NCI-H187 treated with DMSO at 0.1 percent for 48 hours (cell line): ENCODE measurements at places on chromosomes 12 and 14.

GRCh38 chr12:64747695-64748094, 11.5 kb downstream of the GNS start:
- DNase-seq, result no peak

DNA sequence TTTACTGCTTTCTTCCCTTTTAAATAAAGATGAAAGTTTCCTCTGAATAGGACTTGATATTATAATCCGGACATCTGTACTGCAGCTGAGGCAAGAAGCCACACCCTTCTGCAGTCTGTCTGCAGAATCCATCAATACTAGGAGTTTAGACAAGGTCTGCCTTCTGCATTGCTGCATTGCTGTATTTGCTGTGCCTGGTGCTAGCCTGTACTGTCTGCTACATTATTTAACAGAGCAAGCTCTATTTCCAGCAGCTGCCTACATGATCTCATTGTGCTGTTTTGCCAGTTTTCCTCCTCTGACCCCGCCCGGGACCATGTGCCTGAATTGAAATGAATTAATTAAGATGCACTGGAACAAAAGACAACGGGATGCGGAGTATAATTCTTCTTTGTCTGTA, 1.7 kb downstream of the TUBA1A start:
- peak; percentile 32 for DNase-seq

GRCh38 chr14:79786522-79786921, 424.8 kb downstream of the DIO2 start:
- DNase-seq, result no peak

GRCh38 chr14:43706900-43707299, 800.2 kb downstream of the FSCB start:
- no peak for DNase-seq

GRCh38 chr12:30792648-30793499, 38.1 kb upstream of the CAPRIN2 start:
- no peak for DNase-seq

DNA sequence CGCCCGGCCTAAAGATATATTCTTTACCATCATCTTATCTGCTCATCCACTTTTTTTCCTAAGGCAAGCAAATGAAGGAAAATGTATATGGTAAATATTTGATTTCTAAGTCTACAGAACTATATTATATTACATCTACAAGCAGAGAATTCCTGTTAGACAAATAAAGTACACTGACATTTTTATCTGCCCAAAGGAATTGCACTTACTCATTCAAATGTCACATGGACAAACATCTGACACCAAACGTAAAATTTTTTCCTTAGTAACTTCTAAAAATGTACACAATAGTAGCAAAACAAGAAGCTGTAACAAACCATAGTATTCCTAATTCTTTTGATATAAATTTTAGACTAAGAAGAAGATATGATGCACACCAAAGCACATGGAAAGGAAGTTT, 51.0 kb downstream of the SPPL3 start:
- no peak for DNase-seq

GRCh38 chr12:388541-389141, 479 bp downstream of the KDM5A start:
- DNase-seq, result no peak

DNA sequence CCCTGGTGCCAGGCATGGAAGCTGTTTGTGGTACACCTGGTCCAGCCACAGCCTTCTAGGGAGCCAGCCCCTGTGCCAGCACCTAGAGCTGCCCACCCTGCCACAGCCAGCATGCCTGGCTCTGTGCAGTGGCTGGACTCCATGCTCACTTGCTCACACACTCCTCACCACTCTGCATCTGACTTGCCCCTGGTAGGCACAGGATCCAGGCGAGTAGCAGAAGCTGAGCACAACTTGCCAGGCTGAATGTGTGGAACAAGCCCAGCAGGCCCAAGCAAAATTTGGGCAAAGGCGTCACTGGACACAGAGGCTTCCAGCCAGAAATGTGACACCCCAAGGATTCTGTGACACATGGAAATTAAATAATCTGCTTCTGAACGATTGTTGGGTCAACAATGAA, 106.7 kb downstream of the MYF5 start:
- no peak for DNase-seq

- DNase-seq, result peak; percentile 74
These were observed 106.2 kb upstream of the NAV3 start for GRCh38 chr12:77724367-77724957.

- no peak for DNase-seq
These were observed 406.5 kb upstream of the RGS6 start for GRCh38 chr14:71525663-71526221.

DNA sequence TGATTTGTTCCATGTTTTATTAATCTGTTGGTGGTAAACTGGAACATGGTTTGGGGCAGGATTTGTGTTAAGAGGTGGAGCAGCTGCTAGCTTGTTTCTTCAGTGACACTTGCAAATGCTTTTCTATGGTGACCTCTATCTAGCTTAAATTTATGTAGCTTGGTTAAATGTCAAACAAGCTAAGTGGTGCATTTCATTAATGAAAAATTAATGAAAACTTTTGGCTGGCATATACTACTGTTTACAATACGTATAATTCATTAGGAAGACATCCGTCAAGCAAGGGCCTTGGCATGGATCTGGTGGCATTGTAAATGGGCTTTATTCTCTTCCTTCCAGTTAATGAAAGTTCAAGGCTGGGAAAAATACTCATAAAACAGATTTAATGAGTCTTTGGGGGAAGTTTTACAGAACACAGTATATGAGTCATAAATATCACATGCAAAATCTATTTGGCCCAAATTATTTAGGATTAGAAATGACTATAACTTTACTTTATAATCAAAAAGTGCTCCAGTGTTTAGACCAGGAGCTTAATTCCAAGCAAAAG, 807.7 kb upstream of the SEL1L start:
- no peak for DNase-seq

- no peak for DNase-seq
These were observed 5.9 kb downstream of the CLEC4D start for GRCh38 chr12:8519171-8519570.

DNA sequence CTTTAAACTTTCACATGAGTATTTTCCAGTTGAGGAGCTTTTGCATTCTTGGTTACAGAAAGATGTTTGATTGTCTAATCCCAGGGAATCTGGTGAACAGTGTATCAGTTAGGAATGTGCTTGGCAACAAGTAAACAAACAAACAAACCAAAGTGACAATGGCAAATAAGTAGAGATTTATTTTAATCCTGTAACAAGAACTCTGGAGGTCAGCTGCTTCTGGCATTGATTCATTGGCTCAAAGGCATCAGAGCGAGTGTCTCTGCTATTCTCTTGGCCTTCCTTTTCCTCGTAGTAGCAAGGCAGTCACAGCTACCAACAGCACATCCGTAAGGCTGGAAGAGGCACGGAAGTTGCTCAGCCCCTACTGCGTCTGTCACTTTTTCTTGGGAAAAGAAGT, 37.2 kb downstream of the CRADD start:
- no peak for DNase-seq

- no peak for DNase-seq
These were observed 507.4 kb downstream of the ETNK1 start for GRCh38 chr12:23132357-23132756.

DNA sequence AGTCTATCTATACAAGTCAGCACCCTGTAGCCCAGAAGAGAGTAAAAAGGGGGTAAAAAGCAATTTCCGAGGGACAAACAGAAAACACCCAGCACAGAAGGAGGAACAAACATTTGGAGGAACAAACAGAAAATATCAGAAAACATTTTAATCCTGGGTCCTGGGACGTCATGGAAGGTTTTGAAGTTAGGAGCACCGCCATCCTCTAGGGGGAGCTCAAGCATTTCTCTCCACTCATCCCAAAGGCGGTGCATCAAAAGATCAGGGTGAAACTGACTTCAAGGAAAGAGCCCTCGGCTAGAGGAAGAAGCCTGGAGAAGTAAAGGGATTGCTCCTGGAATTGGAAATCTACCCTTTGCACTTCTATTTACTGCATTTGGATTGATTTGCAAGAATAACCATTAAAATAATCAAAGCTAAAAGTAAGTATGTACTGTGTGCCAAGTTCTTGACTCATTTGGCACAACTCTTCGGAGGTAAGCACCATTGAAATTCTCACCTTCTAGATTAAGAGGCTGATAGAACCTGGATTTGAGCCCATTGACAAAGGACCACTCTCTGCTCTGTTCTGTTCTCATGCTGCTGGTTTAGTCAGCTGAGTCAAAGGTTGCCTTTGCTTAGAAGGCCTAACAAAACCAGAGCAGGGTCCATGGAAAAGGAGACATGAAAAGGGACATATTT, 17.2 kb upstream of the POC1B start:
- peak; percentile 58 for DNase-seq

DNA sequence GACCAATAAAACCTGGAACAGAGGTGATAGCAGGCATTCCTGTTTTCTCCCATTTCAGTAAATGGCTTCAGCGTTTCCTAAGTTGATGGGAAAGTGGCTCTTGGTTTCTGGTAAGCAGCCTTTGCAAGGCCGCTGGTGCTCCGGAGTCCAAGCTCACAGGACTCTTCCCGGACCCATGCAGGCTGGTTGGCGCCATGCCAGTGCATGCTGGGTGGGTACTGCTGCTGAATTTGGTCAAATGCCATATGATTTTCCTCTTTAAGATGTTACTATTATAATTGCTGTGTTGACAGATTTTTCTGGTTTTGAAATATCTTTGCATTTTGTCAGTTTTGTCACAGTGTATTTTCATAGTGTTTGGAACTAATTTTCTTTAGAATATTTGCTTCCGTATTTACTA, 27.7 kb downstream of the PPP2R5C start:
- no peak for DNase-seq

DNA sequence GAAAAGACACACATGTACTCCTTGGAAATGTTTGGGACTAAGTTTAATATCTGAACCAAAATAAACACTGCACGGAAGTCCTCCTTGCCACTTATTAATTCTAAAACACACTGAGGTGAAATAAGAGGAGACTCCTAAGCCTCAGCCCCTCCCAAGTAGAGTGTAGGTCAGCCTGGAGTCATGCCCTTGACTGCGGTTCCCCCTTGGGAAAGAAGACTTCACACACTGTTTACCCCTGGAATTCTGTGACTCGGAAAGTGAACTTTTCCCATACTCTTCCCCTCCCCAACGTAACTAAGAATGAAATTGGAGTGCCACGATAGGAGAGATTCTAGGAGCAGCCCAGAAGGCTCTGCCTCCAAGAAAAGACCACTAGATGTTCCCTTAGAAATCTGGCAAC, 8.6 kb upstream of the TFCP2 start:
- DNase-seq, result no peak

GRCh38 chr14:105885561-105886320, 359.4 kb downstream of the TMEM121 start:
- DNase-seq, result no peak

GRCh38 chr14:99241325-99242010, 30.5 kb downstream of the BCL11B start:
- no peak for DNase-seq

- no peak for DNase-seq
These were observed 444.1 kb downstream of the RAD51B start for GRCh38 chr14:68263563-68264259.

DNA sequence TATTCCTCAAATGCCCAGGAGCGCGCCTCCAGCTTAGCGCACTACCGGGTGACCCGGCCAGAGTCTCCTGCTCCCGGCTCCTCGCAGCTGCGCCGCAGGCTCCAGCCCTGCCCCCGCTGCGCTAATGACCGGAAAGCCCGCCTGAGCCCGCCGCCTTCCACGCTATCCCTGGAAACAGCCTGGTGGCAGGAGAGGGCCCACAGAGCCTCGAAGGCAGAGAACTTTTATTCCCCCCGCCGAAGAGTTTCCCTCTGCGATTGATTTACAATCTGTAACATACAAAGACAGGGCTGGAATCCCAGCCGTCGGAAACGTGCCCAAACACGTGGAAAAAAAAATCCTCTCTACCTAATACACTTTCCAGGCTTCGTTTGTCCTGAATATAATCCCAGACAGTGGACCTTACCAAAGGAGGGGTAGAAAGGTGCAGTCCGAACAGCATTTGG, 1.5 kb downstream of the COL2A1 start:
- no peak for DNase-seq

- no peak for DNase-seq
These were observed 543.9 kb upstream of the LRFN5 start for GRCh38 chr14:41062826-41063225.

DNA sequence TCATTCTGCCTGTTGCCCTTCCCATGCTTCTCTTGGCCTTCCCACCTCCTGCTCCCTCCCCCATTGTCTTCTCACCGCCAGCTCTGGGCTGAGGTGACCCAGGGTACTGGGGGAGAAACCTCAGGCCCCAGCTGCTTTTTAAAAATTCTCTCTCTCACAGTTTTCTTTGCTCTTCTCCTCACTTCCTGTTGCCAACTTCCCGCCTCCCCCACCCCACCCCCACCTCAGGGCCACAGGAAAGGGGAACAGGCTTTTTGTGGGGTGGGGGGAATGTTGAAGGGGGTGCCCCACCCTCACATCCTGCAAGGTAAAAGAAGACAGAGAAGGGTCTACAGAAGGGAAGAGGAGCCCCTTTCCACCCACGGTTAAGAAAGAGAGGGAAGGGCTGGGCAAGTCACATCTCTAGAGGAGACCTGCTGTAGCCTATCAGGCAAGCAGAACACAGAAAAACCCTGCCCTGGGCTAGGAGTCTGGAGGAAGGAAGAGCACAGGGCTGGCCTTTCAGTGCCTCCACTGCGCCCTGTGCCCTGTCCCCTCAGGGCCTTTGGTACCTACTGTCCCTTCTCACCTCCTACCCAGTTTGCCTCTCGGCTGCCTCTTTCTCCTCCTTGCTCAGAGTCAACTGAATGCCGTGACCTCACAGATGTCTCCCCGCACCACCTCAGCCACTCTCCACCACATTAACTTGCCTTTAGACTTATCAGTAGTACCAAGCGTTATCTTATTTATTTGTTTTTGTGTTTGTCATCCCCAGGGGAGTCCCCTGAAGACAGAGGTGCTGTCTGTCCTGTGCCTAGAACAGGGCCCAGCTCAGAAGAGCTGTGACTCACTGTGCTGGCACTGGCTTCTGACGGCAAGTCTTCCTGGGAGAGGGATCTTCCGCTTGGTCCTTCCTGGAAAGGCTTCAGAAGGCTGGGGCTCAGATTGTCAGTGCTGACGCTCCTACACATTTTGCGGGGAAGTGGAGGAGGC, 1.7 kb downstream of the ARHGAP9 start:
- no peak for DNase-seq

GRCh38 chr14:104451474-104451873, 128.1 kb upstream of the C14orf180 start:
- DNase-seq, result no peak

DNA sequence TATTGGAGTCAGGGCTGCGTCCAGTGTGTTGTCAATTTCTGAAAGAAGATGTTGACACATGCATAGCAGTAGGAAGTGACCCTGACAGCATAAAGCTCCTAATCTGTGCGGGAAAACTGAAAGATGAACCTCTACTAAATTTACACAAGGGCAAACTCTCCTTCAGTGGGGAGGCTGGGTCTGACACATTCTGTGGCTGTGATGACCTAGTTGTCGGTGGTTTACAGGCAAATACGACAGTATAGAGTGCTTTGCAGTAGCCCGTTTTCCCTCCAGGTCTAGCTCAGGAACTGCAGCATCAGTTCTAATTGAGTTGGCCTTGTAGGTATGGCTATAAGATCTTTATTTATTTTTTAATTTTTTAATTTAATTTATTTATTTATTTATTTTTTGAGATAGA, 14.8 kb upstream of the GABARAPL1 start:
- DNase-seq, result no peak

- no peak for DNase-seq
These were observed 28.1 kb downstream of the USP15 start for GRCh38 chr12:62288328-62288727.
